ENCODE measurements at places on chromosomes 11 and 22.
A peak's percentile ranks its signal among the peaks of the same experiment; 100 is the strongest.

- H3K4me3 ChIP-seq = no peak overlapping the region
- H3K36me3 ChIP-seq = peaks cover under 1% of the 10 kb centered on the region
- no peak overlapping the region for H3K27ac ChIP-seq
- H3K4me1 ChIP-seq = peaks cover 11% of the 10 kb centered on the region
- DNase-seq = peak; percentile 26
Measured at GRCh38 chr22:29689880-29690213, 30.0 kb upstream of the CABP7 start.

DNA sequence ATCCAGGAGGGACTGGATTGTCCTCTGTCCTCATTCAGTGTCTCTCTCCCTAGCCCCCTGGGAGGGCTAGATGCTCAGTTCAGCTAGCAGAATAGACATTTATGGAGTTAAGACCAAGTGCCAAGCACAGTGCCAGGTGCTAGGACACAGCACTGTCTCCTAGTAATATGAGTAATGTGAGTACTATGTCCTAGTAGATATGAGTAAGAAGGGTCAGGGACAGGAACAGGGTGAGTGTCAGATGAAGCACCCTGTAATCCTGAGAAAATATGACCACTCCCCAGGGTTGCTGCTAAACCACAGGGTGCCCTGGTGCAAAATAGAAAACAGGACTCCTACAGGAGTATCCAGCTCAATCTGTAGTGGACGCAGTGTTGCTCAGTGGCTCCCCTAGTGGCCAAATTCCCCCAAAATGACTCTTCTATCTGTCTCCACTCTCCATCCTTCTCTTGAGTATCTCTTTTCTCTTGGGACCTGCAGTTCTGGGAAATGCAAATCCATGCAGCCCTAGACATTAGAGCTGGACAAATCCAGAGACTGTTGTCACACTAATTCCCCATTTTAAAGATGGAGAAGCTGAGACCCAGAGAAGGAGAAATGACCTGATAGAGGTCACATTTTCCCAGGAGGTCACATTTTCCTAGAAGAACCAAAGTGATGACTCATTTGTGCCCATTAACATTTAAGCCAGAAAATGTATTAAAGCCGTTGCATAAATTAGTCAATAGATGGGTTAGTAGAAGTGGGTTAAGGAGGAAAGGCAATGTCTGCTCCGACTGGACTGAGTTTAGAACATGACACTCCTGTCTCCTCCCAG is 214.3 kb downstream of the NXPE2 start:
- H3K36me3 ChIP-seq = no peaks in the 10 kb centered on the region
- H3K4me3 ChIP-seq = no peak overlapping the region
- H3K4me1 ChIP-seq = no peaks in the 10 kb centered on the region
- no peak for DNase-seq
- H3K27me3 ChIP-seq = no peaks in the 10 kb centered on the region

DNA sequence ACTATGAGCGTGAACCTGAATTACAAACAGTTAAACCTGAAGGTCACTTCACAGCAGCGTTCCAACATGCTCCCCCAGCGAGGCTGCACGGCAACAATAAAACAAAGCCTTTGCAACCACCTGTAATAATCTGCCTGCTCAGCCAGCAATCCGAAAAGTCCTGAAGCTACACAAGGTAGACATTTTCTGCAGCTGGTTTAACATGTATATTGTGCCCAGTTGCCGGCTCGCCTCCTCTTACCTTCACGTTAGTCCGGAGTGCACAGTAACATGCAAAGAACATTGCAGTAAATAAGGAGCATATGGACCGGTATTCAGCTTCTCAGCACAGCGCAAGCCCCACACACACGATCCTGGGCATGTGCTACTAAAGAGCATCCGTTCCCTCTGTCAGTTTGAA is 704.3 kb downstream of the DLG2 start:
- H3K27ac ChIP-seq = no peak overlapping the region
- H3K36me3 ChIP-seq = no peaks in the 10 kb centered on the region
- H3K27me3 ChIP-seq = no peaks in the 10 kb centered on the region
- no peaks in the 10 kb centered on the region for H3K4me1 ChIP-seq
- no peak overlapping the region for H3K4me3 ChIP-seq

- peaks cover 11% of the 10 kb centered on the region for H3K27me3 ChIP-seq
- H3K27ac ChIP-seq = no peak overlapping the region
- no peaks in the 10 kb centered on the region for H3K36me3 ChIP-seq
- H3K4me3 ChIP-seq = no peak overlapping the region
Measured at GRCh38 chr11:128680906-128681305, 13.0 kb upstream of the FLI1 start.

DNA sequence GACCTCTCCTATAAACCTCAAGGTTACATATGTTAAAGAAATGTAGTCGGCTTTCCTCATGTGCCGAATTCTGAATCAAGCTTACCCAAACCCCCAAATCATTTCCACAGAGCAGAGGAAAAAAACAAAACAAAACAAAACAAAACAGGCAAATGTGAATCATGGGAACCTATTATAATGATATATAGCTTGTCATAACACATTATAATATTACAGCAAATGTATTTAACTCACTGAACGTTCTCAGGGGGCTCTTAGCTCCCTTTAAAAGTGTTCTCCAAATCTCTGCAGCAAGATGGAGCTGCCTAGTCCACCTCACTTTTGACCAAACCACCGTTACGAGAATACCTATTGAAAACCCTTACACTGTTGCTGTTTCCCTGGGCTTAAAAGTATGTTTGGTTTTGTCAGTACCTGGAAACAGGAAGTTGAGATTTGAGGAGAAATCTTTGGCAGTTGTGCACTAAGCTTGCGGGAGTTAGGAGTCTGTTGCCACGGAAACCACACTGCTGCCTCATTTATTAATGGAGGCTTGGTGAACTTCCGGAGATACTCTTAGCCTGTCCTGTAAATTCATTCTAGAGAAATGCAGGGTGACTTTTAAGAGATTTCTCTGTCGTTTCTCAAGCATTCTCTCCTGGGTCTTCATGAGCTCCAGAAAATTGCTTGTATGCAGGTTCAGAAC is 167.0 kb upstream of the RASSF10 start:
- H3K27ac ChIP-seq = no peak overlapping the region
- no peaks in the 10 kb centered on the region for H3K27me3 ChIP-seq
- H3K4me1 ChIP-seq = no peaks in the 10 kb centered on the region
- no peak overlapping the region for H3K4me3 ChIP-seq
- DNase-seq = no peak
